ENCODE measurements at places on chromosomes 3 and 15.

DNA sequence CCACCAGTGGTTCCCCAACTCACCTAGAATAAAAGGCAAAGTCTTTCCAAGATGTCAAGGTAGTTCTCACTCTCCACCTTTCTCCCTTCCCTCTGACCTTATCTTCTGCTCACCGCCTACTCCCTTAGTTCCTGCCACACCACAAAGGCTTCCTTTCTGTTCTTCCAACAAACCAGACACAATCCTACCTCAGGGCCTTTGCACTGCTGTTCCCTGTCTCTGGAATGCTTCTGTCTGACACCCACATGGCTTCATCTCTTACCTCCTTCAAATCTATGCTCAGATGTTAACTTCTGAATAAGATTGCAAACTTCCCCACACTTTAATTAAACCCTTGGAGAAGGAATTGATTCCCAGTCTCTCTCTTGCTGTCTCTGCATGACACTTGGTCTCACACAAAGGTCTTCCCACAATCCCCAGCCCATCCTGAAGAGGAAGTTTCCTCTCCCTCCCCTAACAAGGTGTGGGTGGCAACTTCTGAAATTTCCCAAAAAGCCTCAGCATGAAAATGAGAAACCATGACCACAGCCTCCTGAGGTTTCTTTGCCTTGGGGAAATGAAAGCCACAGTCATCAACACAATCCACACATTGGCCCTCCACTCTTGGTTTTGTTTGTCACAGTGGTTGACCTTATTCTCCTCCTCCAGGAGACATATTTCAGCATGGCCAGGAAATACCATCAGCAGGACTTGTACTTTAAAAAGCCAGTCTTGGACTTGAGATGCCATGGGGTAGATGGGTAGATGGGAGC is 3.0 kb upstream of the RYK start:
- DNase-seq: no peak

- DNase-seq: no peak
Observed at GRCh38 chr3:169269005-169269404, 394.5 kb downstream of the MECOM start.

DNA sequence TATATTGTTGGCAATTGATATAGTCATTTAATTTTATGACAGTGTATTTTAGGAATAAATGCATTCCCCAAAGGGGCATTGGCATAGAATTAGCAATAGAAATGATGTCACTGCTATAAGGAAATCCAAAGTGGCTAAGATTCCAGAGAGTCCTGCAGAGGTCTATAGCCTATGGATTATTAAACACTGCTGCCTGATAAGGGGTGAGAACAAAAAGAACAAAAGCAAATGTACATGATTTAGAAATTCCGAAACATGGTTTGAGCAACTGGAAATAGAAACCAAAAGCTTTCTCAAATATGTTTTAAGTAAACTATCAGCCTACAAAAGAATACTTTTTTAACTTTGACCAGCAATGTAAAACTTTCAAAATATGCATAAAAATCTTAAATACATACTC is 280.1 kb upstream of the RASGRP1 start:
- no peak for DNase-seq

DNA sequence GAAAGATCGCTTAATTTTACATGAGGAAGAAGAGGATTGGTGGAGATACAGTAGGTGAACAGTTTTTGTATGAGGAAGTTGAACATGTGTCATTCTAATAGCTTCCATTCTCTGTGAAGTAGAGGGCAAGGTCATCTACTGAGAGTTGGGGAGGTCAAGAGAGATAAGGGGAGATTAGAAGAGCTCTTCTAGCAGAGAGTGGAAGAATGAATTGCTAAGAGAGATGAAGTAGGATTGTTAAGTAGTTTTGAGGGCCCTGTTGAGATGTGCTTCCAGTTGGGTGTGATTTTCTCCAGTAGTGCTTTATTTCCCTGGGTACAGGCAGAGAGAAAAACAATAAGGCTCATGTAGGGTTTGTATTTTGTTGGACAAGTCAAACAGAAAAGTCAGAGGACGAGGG is 5.2 kb downstream of the OPA1 start:
- no peak for DNase-seq

DNA sequence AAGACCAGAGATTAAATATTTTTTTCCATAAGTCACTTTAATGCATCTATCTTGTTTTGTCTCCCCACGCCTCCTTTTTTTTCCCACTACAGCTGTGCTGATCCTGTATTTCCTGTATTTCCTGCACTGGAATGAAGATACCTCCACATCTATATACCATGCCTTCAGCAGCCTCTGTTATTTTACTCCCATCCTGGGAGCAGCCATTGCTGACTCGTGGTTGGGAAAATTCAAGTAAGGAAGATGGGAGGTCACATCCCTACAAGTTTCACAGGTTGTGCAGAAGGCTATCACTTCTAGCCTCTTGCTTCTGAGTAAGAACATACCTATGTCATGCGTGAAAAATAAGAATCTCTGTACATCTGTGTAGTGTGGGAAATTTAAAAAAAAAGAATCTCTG is 3.1 kb downstream of the SLC15A2 start:
- no peak for DNase-seq

DNA sequence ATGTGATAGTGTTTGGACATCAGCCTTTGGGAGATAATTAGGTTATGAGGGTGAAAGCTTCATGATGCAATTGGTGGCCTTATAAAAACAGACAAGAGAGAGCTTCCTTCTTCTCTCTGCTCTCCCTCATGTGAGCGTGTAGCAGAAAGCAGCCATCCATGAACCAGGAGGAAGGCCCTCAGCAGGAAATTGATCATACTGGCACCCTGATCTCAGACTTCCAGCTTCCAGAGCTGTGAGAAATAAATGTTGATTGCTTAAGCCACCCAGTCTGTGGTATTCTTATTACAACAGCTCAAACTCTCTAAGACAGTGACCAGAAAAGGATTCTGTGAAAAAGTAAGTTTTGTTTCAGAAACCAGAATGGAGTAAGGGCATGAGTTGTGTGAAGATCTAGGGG is 13.3 kb downstream of the STAC start:
- DNase-seq: no peak

GRCh38 chr3:122977746-122978466 is 49.7 kb downstream of the SEMA5B start:
- no peak for DNase-seq

DNA sequence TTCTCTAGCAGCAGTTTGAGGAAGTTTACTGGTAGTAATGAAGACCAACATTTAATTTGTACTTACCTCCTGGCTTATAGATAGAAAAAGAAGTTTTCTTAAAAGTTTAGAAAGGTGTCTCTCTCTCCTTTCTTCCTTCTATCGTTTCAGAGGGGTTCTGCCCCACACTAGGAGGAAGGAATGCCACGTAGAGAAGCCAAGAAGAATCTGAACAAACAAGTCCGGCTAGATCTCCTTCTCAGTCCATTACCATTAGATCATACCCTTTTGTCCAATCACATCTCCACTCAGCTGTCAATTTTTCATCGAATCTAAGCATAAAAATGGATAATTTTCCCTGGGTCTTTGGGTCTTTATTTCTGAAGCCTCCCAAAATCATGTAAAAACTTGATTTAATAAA is 1048.1 kb downstream of the SI start:
- DNase-seq: no peak

DNA sequence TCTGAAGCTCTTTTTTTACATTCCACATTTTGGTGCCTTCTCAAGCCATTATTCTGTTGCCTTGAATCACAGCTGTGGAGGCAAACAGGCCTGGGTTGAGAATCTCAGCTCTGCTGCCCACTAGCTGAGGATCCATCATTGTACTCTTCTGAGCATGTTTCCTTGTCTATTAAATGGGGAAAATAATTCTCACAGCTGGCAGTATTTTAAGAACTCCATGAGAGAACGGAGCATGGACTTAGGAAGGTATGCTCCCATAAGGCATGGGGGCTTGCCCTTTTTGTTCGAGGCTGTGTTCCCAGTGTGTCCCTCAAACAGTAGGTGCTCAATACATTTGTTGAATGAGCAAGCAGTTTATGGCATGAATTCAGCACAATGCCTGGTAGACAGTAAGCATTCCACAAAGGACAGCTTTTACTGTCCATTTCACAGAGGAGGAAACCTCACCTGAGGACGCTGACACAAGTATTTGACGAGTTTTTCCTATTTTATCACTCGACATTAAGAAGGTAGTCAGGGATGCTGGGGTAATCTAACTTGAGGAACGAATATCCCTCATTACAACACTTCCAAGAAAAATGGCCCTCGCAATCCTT is 2.1 kb upstream of the PTPRG start:
- DNase-seq: no peak
